ENCODE measurements at places on chromosomes 2 and 18.
A peak's percentile ranks its signal among the peaks of the same experiment; 100 is the strongest.

DNA sequence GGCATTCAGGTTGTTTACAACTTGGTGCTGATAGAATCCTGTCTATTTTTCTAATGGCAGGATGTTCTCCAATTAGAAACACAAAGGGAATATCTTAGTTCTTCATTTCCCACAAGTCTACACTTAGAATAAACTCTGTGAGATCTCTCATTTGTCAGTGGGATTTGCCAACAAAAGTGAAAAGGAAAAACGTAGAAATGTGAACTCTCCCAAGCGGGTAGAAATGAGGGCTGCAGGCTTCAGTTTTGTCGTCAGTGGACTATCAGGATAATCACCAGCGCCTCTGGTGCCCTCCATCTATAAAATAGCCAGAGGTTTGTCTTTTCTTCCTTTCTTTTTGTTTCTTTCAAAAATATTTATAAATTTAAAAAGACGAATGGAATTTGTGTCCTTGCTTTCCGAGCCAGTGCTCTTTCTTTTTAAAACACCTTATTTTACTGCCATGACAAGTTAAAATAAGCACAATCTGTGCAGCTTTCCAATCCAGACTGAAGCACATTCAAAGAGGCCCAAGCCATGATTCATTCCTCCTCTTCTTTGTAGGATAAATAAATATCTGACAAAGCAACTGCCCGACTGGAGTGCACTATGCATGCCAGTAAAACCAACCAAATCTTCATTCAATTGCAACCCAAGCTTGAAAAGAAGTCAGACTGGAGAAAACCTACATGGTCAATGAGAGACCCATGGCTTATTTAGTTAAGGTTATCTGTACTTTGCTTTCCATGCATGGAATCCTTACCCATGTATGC, 185.8 kb downstream of the ANKRD44 start:
- DNase-seq, result no peak

DNA sequence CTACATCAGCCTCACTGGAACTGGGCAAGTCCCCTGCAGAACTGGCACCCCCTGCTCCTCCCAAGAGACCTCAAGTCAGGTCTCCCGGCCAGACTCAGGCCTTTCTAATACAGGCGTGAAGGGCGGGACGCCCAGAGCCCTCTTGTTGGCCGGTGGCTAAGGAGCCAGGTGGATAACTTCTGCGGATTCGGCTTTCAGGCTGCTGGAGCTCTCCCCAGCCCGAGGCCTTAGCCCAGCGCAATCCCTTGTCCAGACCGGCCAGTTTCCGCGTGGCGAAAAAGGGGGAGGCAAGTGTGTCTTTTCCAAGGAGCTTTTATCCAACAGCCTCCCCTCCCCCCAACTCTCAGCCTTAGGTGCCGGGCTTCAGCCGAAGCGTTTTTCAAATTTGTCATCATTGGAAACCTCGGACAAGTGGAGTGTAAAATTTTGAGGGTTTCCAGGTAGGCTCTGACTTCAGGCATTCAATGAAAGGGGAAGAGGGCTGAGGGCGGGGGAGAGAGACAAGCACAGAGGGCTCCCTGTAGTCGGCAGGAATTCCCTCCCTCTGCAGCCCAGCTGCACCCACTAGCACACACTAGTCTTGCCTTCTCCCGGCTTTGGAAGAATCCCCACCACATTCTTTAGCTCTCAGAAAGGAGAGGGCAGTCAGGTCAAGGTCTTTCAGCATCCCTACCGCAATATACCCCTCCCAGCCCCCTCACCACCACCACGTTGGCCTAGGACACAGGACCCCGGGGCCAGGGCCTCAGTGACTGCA, 9.5 kb upstream of the SATB2 start:
- no peak for DNase-seq

DNA sequence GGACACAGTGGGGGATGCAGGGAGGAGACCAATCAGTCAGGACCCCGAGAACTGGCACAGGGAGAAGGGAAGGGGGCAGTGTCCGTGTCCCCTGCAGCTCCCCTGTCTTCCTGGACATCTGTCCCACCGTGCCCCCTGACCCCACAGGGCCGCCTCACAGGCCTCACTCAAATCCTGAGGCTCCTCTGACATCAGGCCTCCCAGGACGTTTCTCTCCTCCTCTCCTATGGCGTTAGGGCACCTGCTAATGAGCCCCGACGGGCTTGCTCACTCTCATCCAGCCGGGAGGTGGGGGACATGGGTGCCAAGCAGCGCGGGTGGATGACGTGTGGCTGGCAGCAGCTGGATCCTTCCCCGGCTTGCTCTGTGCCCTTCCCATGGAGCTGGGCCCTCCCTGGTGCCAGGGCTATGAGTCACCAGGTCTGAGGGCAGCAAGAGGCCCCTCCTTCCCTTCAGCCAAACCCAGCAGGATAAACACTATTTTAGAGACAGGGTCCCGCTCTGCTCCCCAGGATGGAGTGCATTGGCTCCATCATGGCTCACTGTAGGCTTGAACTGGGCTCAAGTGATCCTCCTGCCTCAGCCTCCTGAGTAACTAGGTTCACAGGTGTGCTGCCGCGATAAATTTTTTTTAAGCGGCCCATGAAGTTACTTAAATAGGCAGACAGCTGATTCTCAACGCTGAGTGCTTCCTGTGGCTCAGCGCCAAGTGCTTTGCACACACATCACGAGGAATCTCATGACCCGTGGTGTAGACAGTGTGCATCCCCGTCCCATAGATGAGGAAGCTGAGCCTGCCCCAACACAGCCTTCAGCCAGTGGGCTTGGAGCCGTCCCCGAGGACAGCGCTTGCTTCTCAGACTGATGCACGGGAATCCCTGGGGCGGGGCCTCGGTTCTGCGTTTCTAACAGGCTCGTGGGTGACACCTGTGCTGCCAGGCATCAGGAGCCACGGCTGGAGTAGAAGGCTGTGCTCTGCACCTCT, 64.5 kb upstream of the HDAC4 start:
- peak; percentile 28 for DNase-seq

DNA sequence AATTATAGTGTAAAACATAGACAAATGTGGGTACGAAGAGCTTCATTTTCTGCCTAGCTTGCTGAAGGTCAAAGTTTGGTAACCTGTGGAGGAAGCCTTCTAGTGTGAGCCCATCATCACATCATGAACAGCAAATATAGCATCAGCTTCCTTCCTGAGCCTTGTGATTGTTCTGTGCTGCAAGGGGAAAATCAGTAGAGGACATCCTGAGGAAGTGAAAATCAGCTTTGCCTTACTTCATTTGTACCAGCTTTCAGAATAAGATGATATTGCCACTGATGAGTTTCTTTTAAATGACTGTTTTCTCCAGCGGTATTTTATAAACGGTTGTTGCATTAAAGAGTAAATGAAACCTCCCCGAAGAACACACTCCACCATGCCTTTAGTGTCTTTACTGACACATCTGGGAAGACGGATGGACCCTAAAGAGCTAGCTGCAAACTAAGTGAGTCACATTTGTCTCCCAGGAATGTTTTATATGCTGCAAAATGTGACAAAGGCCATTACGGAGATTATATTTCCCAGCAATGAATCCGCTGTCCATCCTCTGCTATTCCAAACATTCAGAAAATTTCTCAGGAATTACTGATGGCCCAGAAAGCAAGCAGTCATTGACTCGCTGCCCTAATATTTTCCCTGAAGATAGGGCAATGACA, 1272.8 kb downstream of the SUCLG1 start:
- DNase-seq, result no peak
